ENCODE measurements at places on chromosomes 1 and 21. TPM values are rescaled to one million over a fixed set of nuclear protein-coding genes. Genes with fewer than 3 reads are reported as not detected.

LCE1B gene
- polyA plus RNA-seq, result not detected

MFSD2A gene
- polyA plus RNA-seq, result 181 TPM

CLCA2 gene
- polyA plus RNA-seq, result 0.18 TPM

DIPK1A gene
- 13.9 TPM for polyA plus RNA-seq

LCE1A gene
- polyA plus RNA-seq, result not detected

LHX8 gene
- not detected for polyA plus RNA-seq

RGS4 gene
- polyA plus RNA-seq, result 3.9 TPM
